ENCODE measurements at places on chromosomes 16 and 17.

DNA sequence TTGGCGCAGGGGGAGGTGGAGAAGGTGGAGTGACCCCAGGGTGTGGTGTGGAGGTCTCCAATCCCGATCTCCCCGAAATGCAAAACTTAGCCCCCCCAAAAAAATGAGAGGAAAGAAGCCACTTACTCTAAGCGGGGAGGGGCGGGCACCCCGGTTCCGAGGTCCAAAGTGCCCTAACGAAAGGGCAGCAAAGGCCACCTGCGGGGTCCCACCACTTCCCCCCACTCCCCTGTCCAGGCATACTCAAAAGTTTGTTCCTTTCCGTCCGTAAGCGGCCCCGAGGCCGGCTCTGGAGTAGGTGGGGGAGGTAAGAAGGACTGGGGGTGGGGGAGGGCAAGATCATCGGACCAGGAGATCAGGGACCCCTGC is 1.1 kb downstream of the TOX3 start:
- DNase-seq, result no peak

- DNase-seq, result no peak
Measured at GRCh38 chr16:65124212-65124548, 2.3 kb upstream of the CDH11 start.

GRCh38 chr17:79777120-79777893 is 641 bp upstream of the CBX2 start:
- DNase-seq, result peak; percentile 46

DNA sequence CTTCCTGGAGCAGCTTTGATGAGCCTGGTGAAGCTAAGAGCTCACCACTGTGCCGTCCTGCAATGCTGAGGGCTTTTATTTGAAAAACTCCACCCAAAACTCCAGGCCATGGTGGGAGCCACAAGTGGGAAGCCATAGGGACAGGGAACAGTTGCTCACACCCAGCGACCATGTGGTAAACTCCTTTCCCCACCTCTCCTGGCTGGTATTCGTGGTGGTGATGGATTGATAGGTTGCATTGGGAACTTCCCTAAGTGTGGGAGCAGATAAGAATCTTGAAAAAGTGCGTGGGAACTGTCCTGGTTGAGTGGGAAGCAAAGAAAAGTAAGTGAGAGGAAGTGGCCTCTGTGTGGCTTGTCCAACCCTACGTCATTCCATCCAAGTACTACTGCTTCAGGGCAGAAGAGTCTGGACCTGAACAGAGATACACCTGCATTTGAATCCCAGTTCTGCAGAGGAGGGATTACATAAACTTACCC is at the start of gene CCL1:
CCL1 (minus strand) TSS at position 51 of the 479 bp plus-strand sequence. CDS start 72 bp downstream, outside the sequence.
- no peak for DNase-seq

- no peak for DNase-seq
Measured at GRCh38 chr17:50105811-50106210, 10.7 kb downstream of the PDK2 start.

- DNase-seq, result no peak
Measured at GRCh38 chr17:4256952-4257351, 6.8 kb downstream of the ANKFY1 start.

GRCh38 chr16:67449739-67450138 is 18.8 kb downstream of the HSD11B2 start:
- DNase-seq, result no peak

DNA sequence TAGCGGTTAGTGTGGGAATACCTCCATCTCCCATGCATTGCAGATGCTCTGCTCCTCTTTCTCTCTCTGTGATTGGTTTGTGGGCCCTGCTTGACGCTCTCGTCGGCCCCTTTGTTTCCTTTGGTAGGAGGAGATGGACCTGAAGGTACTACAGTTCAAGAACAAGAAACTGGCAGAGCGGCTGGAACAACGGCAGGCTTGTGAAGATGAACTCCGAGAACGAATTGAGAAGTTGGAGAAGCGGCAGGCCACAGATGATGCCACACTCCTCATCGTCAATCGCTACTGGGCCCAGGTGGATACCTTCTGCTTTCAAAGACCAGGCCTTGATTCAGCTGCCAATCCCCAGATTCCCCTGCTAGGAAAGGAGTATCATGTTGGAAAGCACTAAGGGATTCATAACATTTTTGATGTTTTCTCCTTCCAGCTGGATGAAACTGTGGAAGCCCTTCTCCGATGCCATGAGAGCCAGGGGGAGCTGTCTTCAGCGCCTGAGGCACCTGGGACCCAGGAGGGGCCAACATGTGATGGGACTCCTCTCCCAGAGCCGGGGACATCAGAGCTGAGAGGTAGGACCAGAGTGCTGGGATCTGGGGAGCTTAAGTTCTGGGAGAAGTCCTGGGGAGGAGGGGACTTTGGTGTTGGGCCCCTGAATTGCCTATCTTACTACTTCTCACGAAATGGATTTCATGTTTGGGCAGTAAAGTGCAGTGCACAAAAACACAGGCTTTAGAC is 1.0 kb downstream of the RNF40 start:
- DNase-seq, result no peak

DNA sequence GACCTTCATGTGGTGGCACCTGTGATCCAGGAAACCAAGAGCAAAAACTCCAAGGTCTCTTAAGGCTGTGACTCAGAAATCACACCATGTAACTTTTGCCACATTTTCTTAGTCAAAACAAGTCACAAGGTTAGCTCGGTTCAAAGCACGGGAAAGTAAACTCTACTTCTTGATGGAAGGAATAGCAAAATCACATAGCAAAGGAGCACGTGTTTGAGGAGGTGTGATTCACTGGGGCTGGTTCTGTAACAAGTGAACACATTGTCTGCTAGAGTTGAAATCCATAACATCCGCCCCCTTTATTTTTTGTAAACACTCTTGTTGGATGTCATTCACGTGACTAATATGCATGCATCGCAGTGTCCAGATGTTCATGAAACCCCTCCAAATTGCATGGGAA is 415.0 kb upstream of the MAF start:
- DNase-seq, result no peak

DNA sequence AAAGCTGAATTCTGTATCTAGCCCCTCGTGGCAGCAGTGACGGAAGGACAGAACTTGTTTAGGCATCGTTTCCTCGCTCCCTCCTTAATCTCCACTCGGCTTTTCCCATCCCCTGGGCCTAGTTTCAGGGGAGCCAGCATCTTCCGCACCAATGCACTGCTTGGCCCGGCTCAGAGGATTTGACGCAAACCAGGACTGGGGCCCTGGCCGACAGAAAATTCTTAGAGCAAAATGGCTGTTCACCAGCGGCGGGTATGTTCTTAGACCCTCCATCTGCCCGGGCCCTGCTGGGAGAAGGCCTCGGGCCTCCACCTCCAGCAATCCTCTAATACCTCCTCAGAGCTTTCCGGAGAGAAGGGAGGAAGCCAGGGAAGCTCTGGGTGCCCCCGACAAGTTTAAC is 54.6 kb downstream of the TBC1D16 start:
- DNase-seq, result no peak

GRCh38 chr16:10122546-10122945 is 59.7 kb downstream of the GRIN2A start:
- no peak for DNase-seq

GRCh38 chr16:46896314-46896968 is 12.3 kb downstream of the GPT2 start:
- no peak for DNase-seq

GRCh38 chr17:73929860-73930430 is 273.5 kb upstream of the RPL38 start:
- DNase-seq, result no peak

- DNase-seq, result no peak
Measured at GRCh38 chr17:48603959-48604769, 622 bp downstream of the HOXB6 start.

- no peak for DNase-seq
Measured at GRCh38 chr16:54171626-54172537, 114.7 kb downstream of the IRX3 start.

GRCh38 chr16:10738231-10739077 is 5.2 kb upstream of the NUBP1 start:
- DNase-seq, result peak; percentile 79

- peak; percentile 61 for DNase-seq
Measured at GRCh38 chr16:70738083-70738977, 52.5 kb upstream of the MTSS2 start.

DNA sequence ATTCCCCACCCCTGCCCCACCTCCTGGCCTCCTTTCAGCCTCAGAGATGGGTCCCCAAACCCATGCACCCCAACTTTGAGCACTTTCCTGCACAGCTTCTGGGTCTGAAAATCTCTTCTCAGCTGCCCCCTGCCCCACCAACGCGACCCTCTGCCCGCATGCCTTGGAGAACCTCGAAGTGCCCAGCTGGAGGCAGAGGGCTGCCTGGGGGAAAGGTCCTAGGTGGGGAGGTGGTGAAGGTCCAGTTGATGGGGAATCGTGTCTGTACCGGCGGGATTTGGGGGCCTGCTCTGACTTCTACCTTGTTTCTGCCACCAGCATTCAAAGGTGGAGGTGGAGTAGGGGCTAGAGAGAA is 1.3 kb downstream of the NKD1 start:
- no peak for DNase-seq

DNA sequence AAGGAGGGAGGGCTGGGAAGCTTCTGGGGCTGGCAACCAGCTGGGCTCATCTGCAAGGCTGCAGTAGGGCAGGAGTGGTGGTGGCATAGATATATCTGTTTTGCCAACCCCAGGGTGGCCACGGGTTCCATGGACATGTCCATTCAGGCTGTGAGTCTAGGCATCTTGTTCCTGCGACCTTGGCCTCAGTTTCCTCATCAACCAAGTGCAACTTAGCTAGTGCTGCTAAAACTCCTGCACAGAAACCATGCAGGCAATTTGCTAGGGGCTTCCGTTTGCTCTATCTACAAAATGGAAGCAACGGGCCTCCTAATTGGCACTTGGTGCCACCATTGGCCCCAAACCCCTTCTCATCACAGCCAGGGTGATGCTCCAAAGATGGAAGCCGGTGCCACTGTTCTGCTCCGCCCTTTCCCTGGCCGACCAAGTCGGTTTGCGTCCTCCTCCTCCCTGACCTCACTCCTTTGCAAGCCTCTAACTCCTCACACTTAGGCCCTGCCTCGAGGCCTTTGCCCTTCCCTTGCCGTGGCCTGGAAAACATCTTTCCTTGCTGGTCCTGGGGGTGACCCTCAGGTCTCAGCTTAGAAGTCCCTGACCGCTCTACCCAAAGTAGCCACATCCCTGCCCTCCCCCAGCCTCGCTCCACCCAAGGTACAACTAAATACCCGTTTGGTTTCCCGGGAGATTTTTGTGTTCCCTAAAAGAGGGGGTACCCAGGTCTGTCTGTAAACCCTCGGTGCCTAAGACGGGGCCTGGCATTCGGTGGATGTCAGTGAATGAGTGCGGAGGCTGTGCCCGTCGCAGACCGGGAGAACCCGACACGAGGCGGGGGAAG is 1.2 kb downstream of the SREBF1 start:
- peak; percentile 48 for DNase-seq

GRCh38 chr16:79677799-79678530 is 77.4 kb upstream of the MAF start:
- DNase-seq, result no peak

DNA sequence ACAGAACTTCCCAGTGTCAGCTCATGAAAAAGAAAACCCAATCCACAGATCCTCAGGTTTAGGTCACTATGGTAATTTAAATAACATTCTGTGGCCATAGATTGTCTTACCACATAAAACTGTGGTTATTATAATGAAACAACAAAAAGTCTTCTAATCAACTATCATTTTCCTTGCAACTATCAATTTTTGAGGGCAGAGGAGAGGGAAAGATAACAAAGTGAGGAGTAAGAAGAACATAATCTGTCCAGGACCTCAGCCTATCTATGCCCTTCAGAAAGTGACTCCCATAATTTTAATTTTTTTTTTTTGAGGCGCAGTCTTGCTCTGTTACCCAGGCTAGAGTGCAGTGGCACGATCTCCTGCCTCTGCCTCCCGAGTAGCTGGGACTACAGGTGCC is 4.0 kb upstream of the GGNBP2 start:
- DNase-seq, result no peak

GRCh38 chr17:27805520-27806146 is 5.3 kb upstream of the NOS2 start:
- DNase-seq, result peak; percentile 90

GRCh38 chr17:34383216-34383615 is 20.2 kb upstream of the CCL1 start:
- DNase-seq, result no peak

- DNase-seq, result peak; percentile 66
Measured at GRCh38 chr16:54930005-54930868, at the start of gene IRX5. Gene IRX5 (plus strand): TSS chr16:54930865. CDS start chr16:54931199, 334 bp downstream.

DNA sequence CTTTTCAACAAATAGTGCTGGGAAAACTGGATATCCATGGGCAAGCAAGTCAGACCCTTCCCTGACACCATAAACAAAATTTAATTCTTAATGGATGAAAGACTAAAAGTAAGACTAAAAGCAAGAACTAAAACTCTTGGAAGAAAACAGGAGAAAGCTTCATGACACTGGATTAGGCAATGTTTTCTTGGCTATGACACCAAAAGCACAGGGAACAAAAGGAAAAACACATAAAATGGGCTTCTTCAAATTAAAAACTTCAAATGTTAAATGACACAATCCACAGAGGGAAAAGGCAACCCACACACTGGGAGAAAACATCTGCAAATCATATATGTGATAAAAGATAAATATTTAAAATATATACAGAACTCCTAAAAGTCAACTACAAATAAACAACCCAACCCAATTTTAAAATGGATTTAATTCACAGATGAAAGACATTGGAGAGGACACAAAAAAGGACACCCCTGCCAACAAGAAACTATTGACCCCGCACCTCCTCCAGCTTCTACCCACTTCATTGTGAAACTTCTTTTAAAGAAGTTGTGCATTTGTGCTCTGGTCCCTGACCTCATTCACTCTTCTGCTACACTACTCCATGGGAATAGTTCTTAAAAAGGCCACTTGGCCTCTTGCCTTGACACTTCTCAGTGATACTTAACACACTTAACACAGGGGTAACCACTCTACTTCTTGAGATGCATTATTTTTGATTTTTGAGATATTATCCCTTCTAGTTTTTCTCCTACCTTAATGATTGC is 80.3 kb downstream of the TRIM37 start:
- DNase-seq, result no peak

- DNase-seq, result no peak
Measured at GRCh38 chr17:81031566-81032550, 3.1 kb upstream of the BAIAP2 start.

GRCh38 chr17:6374271-6374691 is 60.6 kb downstream of the AIPL1 start:
- DNase-seq, result no peak

DNA sequence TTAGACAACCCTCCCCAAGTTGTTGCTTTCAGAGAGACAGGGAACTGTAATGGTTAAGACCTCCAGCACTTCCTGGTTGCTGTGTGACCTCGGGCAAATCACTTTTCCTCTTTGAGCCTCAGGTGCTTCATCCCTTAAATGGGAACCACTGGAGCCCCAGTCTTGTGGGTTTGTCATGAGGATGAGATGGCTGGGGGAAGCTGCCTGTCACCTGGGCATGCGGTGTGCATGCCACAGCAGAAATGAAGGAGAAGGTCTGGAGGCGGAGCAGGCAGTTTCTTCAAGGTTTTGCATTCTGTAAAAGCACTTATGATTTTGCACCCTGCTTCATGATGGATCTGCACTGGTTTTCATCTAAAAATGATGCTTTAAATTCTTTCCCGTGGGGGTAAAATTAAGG is 22.1 kb downstream of the NAGPA start:
- DNase-seq, result no peak

DNA sequence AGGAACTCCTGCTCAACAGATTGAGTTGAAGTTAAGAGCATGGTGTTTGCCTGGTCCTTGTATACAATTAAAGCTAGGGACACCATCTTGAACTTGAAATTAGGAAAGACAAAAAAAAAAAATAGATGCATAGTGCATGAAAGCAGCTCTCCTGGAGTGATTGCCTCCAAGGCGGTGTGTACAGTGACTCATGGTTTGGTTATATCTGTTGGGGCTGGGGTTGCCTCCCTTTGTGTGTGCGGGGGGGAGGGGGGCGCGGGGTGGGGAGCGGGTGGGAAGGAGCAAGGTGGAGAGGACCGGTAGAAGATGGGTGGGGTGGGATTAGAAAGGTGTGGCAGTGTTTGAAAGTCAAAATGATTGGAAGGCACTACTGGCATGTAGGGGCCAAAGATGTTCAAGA is 3.4 kb downstream of the TMED6 start:
- DNase-seq, result no peak
